ENCODE measurements at places on chromosomes 7 and 10.

DNA sequence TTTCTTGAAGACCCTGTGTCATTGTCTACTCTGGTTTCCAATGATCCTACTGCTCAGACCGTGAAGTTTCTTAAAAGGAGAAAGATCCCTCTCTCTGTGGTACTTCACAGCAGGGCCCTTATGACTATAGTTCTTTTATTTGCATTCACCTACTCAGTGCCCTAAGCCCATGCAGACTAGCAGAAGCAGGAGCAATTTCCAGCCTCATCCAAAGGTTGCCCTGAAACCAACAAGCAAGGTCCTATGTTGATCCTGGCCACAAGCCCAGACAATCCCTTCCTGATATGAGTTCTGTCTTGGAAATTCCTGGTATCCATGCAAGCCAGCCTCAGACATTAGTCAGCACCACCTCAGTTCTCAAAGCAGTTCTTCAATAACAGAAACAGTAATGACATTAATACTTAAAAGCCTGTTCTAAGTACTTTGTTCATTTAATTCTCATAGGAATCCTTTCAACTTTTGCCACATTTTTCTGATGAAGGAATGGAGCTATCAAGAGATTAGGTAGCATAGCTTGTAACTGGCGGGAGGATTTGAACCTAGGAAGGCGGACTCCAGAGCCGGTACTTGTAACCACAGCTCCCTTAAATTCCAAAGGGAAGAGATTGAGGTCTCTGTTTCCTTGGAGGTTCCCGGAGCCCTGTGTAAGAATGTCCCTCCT is 58.1 kb upstream of the ST8SIA6 start:
- DNase-seq = no peak

- DNase-seq = no peak
Observed at GRCh38 chr10:66349076-66349475, 576.8 kb upstream of the LRRTM3 start.

- DNase-seq = peak; percentile 30
Observed at GRCh38 chr7:12685550-12685949, 1.9 kb upstream of the ARL4A start.

- DNase-seq = no peak
Observed at GRCh38 chr10:127989481-127990012, 82.6 kb downstream of the PTPRE start.

- no peak for DNase-seq
Observed at GRCh38 chr10:43093423-43094076, 16.7 kb downstream of the RET start.

GRCh38 chr7:108385834-108386422 is 70.3 kb downstream of the NRCAM start:
- no peak for DNase-seq

DNA sequence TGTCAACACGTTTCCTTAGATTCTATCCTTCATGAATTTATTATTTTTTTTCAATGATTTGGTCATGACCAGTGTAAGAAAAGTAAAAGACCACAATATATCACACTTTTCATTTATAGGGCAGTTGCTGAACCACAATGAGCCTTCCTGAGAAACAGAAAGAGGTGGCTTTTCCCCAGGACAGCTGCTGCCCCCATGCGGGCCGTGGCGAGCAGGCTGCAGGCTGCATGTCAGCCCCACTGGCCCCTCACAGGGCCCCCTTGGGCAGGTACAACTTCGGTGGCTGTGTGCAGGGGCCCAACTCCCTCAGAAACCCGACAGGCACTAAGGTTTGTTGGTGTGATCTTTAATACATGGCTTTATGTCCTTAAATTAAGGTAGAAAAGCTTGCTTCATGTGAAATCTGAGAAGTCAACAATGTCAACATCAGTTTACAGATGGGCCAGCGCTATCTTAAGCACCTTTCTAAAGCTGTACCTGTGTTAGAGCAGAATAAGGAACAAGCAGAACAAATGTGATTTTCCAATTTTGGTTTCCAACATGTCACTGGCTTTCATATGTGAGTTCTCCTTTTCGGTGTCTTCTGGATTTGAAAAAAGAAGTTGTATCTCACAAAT is 10.6 kb downstream of the BEND7 start:
- no peak for DNase-seq

- no peak for DNase-seq
Observed at GRCh38 chr10:8084799-8085198, 30.3 kb downstream of the GATA3 start.

DNA sequence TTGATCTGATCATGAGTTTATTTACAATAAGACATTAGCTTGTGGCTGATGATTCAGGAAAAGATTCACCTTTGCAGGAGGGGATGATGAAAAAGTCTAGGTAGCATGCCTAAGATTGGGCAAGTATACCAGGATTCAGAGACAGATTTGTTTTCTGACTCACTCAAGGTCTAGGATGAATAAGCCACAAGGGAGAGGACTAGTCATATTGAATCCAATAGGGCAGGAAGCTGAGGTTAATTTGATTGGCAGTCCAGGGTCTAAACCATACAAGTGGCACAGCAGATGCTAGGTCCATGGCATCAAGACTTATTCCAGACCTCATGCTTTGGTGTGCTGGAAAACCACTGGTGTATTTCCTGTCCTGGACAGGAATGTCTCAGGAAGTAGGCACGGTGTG is 1133.4 kb downstream of the XPNPEP1 start:
- DNase-seq = no peak

DNA sequence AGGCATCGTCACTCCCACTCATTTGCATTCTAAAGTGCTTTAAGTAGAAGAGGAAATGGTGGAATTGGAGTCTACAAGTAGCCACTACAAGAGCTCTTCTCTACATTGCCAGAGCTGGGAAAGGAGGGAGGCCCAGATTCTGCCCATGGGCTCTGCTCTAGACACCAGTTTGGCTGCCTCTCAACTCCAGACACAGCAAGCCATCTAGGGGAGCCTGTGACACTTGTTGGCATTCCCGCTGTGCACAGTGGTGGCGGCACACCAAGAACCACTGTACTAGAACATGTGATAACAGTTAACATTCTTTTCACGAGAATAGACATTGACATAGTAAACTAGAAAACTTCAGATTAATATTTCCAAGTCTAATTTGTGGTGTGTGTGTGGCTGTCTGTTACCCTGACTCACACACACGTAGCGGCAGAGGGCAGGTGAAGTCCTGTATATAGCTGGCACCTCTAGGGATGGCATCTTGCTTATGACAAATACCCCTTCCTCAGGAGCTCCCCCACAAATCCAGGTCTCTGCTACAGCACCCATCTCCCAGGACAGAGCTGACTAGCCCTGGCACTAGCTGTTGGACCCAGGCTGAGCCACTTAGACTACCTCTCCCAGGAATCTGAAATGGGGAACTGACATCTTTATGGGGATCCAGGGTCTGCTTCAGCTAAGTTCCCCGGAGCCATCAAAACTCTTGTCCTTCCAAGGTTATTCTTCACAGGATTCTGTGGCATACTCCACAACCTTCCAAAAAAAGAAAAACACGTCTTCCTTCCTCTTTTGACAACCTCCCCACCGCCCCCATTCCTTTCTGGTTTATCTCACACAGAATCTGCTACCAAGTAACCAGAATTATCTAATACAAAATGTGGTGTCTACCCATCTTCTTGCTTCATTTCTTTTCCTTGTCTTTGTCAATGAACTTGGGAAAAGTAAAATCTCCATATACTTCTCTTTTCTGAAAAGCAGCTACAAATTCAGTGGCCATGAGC is 54.7 kb upstream of the MRLN start:
- DNase-seq = no peak

DNA sequence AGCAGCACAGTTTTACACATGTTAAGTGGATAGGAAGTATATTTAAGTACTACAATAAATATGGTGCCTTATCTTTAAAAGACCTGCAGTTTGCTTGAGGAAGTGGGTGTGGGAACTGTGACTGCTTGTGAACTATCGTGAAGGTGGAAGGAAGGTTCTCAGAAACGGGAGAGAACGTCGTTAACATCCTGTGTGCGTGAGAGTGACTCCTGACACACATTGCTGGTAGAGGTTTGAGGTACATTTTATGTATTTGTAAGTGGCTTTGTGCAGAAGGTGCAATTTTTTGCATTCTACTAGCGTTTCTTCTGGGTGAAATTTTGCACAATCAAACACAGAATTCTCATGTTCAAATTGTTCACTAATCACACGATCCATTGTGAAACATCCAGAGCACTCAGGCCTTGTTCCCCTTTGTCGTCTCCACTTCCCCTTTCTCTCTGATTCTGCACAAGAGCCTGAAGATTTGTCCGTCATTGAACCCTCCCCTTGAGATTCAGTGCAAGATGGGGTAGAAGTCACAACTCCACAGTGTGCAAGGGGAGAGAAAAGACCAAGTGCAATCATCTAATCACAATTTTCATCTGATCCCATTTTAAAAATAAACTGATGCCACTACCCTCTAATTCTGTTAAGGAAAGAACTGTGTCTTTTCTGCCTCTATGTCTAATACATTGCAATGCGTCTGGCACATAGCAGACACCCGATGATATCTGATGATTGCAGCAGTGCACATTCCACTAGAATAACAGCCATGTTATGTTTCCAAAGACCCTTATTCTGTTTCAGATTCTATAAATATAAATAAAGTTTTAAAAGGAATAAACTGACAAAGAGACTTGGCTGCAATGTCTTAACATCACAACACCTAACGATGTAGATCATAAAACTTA is 279.9 kb downstream of the NEBL start:
- DNase-seq = no peak

GRCh38 chr7:108076156-108076555 is 54.0 kb downstream of the LAMB4 start:
- no peak for DNase-seq

DNA sequence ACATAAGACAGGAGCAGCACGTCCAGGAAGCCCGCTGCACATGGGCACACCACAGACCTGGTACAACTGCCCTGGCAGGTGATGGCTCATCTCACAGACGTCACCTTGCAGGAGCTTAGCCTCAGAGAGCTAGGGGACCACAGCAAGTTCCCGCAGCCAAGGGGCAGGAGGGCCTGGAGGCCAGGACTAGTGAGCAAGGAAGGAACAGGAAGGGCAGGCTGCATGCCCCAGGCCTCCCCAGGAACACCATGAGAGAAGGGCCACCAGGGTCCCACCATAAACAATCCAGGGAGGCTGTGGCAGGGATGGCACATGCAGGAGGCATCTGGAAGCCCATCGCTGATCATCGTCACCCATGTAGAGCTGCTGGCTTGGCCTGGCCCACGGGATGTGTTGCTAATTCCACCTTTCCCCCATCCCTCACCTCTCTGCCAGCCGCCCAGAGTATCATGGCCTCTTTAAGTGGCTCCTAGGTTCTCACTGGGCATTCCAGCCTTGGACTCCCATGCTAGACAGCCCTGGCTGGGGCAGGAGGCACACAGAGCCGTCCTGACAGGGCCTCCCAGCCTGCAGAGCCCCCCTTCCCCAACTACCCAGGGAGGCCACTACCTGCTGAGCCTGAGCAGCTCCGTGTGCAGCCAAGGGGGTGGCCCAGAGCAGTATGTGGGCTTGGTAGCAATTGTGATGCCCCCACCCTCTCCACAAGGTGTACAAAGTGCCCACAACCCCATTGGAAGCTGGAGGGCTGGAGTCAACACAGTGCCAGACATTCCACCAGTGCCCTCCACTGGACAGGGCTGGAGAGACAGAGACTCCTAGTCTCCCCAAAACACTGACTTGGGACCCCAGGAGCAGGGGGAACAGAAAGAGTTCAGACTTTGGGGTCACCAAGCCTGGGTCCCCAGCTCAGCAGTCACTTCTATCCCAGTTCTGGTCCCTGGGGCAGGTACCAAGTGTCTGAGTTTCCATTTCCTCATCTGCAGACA is 35.5 kb downstream of the GRID1 start:
- DNase-seq = no peak

DNA sequence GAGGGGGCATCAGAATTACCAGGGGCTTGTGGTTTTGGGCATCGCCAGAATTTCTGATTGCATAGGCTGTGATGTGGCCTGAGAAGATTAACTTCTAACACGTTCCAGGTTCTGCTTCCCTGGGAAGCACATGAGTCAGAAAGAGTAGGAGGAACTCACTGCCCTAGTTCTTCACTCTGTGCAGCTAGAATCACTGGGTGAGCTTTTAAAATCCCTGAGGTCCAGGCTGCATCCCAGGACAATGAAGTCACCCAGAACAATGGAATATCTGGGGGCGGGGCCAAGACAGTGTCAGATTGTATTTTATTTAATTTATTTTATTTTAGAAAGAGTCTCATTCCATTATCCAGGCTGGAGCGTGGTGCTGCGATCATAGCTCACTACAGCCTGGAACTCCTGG is 636.5 kb downstream of the CALN1 start:
- no peak for DNase-seq

GRCh38 chr10:125482637-125483036 is 200.3 kb downstream of the TEX36 start:
- no peak for DNase-seq

DNA sequence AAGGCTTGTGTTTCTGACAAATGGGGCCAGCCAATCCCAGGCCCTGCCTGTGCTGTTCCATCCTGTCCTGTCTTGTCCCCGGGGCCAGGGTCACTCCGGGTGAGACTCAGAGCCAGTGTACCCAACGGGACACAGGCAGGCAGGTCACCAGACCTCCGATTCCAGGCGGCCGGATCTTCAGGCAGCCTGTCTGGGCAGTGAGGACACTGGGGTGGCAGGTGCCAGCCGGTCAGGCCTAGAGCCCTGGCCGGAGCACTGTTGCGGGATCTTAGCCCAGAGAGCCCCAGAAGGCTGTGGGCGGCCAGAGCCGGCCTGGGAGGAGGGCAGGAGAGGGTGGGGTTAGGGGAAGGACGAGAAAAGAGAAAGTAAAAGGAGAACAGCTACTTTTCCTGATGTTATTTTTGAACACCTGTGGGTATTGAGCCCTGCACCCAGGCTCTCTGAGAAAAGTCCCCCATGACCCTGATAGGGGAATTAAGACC is 134.3 kb upstream of the TNRC18 start:
- no peak for DNase-seq

- DNase-seq = no peak
Observed at GRCh38 chr10:51005551-51005950, 68.7 kb upstream of the PRKG1 start.

- DNase-seq = no peak
Observed at GRCh38 chr7:86908948-86909347, 150.5 kb downstream of the ELAPOR2 start.

GRCh38 chr7:35495377-35495776 is 199.6 kb downstream of the HERPUD2 start:
- DNase-seq = no peak

DNA sequence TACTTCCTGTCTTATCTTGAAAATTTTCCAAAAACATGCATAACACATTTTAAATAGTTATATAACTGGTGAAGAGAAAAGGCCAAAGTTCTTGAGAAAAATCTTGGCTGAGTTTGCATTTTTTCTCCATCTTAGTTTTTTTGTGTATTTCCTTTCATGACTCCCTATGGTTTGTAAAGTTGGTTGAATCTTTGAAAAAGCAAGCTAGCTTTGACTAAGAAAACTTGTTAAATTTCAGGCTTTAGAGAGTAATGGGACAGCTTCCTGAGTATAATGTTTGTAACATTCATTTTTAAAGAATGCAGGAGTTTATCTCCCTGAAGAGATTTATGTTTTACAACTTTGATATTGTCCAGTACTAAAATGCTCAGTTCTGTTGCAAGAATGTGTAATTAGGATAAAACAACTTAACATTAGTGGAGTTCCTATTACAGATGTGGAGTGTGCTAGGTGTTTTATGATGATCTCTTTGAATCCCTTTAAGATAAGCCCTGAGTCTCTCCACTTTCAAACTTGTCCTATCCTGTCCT is 11.1 kb upstream of the HERPUD2 start:
- DNase-seq = no peak
